ENCODE measurements at places on chromosomes 12 and 14.

DNA sequence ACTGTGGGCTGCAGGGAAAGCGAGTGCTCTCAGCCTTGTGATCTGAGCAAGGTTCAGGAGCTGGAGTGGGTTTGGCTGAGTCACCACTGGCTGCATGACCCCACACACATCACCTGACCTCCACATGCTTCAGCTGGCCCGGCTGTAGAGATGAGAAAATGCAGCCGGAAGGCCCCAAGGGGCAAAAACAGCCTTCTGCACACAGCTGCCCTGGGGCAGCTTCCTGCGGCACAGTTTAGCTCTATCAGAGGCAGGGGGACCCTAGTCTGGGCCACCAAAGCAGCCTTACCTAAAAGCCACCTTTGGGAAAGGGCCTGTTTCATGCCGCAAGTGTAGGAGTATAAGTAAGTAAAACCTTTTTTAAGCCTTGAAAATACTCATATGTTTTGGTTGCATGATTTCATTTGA, 123.3 kb downstream of the SSPN start:
- DNase-seq = no peak

DNA sequence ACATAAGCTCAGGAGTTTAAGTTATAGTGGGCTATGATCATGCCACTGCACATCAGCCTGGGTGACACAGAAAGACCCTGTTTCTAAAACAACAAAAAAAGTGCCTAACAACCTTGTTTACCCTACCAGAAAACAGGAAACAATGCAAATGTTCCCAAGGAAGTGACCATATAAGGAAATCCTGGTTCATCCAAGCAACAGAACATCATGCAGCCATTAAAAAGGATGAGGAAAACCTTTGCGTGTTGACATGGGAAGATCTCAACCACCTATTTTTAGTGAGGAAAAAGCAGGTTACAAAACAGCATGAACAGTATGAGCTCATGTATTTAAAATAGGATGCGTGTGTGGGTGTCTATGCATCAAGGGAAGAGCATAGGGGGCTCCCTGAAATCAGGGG, 13.7 kb downstream of the HRK start:
- no peak for DNase-seq

GRCh38 chr12:67989184-67989920, at the start of gene IFNG-AS1:
IFNG-AS1 (plus strand) TSS chr12:67989447.
- no peak for DNase-seq

DNA sequence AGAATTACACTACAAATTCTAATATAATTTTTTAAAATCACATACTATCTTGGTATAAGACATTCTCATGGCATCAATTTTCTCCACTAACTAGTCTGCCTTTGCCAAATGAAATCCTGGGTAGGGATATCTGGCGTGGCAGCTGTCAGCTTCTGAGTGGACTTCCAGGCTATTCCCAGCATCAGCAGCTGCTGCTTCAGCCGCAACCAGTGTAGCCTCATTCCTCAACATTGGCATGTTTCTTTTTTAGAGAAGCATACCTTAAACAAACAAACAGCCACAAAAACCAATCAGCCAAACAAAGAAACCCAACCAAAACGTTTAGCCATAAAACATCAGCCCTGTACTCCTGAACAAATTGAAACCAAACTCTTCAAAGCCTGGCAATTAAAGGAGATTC, 235.8 kb downstream of the SSPN start:
- DNase-seq = no peak

GRCh38 chr12:113838896-113839295, 127.2 kb downstream of the RBM19 start:
- no peak for DNase-seq

- no peak for DNase-seq
Observed at GRCh38 chr12:97767347-97767746, 304.7 kb downstream of the RMST start.

- no peak for DNase-seq
Observed at GRCh38 chr12:120266180-120266870, 795 bp upstream of the PXN start.

DNA sequence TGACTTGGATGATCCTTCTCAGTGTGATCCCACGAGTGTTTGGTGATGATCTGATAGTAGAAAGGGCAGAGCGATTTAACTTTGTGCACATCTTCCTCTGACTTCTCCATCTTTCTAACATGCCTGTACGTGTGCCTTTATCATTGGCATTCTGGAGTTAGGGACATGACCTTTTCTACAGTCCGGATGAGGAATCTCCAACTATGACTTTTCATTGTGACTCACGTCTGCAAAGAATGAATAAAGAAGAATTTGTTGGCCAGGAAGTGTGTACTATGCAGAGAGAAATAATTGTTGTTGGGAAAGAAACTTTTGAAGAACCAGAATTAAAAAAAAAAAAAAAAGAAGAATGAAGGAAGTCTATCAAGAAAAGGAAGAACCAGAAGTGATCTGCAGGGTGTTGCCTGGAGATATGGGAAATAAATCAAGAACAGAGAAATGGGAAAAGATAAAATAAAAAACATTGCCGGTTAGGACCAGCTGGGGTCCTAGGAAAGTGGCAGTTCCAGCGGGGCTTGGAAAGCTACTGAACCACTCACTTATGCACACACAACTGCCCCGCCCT, 25.3 kb downstream of the PPFIBP1 start:
- DNase-seq = no peak

DNA sequence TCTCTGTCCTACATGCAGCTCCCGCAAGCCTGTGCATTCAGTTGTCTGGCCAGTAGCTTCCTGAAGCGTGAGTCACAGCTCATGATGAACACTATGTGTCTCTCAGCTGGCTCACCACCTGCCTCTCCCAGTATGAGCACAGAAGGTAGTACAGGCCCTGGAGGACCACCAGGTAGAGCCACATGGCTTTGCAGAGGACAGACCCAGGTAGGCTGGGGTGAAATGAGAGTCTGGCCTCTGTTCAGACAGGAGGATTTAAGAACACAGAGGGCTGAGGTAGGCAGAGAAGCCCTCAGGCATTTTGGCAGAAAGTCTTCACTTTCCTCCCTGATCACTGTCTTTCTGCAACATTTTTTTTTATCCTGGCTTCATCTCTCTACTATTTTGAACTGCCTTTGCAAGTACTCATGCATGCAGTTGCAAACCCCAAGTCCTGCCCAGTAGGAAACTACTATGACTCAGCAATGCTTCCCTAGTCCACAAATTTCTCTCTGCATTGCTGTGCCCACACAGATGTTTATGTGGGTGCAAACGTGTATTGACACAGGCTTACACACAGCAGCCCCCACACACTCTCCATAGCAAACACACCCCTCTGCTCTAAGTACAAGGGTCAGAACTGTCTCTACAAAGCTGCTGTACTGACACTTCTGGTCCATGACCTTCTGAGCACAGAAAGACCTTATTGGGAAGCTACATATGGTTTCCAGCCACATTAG, 7.2 kb upstream of the SDR9C7 start:
- DNase-seq = no peak

- DNase-seq = no peak
Observed at GRCh38 chr12:4118017-4118510, 155.5 kb upstream of the CCND2 start.

DNA sequence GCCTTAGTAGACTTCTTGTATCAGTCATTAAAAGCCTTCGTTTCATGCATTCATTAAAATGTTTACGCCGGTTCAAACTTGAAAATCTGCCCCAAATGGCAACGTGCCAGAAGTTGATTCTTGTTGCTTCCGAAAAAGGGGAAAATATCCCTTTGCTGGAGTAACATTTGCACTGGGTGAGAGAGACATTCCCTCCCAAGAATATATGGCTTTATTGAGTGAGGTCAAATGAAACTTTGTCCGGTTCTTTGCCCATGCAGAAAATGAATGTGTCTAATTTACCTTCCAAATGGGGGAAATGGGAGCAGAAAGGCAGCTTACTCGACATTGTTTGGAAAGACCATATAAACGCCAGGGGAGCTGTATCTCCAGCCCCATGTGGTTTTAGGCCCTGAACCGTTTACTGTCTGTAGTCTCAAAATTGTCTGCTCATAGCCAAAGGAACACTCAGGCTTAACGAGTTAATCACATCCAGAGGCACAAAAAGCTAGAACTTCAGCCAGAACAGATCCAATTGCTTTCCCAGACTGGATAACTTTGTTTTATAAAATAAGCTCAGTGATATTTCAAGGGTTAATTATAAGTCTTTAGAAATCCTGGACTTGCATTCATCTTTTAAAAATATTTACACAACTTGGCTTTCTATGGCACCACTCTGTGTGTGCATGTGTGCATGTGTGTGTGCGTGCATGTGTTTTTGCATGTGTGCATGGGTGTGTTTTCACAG, 2.9 kb upstream of the EMP1 start:
- DNase-seq = no peak

DNA sequence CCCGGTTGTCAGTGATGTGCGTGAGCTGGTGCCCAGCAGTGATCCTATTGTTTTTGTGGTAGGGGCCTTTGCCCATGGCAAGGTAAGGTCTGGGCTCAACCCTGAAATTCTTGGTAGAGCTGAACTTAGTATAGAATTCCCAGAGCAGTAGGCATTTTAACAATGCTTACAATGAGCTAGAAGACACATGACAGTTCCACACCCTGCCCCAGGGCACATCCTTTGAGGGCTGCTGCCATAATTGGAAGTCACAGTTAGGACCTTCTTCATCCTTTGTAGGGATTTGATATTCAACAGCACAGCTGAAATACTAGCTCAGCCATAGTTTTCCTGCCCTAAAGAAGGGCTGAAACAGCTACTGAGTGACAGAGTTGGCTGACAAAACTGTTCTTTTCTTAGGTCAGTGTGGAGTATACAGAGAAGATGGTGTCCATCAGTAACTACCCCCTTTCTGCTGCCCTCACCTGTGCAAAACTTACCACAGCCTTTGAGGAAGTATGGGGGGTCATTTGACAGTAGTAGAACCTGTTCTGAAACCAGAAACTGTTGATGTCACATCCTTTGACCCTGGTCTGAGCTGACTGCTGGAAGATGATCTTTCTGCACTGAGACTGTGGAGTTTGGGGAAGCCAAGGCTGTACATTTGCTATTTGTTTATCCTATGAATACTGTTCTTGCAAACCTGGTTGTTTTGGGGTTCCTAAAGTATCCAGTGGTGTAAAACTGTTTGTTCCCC, 4.8 kb downstream of the EMG1 start:
- DNase-seq = no peak

DNA sequence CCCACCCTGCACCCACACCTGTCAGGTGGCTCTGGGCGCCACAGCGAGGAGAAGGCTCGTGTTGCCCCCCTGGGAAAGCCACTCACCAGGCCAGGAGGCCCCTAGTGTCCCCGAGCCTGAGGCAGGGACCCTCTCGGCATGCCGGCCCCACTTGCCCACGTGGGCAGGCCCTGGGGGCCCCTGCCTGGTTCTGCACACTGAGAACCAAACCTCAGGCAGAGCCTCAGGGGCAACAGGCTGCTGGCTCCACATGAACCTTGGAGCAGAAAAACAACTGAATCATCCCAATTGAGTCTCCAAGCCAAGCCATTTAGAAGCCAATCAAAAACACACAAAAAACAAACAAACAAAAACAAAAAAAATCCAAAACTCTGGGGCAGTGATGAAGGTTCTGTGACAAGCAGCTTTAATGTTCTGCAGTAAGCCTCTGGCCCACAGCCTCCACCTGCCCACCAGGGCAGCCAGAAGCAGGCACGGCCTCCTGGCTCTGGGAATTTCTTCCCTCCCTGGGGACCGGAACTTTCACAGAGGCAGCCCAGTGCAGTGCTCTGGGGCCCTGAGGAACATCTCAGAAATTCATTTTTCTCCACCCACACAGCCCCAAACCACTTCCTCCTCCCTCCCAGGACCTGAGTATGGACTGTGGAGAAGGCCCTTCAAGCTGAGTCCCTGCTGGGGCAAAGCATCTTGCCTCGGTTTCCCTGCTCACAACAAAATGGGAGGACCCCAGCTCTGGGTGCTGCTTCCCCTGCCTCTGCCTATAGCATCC, 90.2 kb downstream of the CHGA start:
- no peak for DNase-seq

- peak; percentile 94 for DNase-seq
Observed at GRCh38 chr12:112108202-112109079, at the start of gene NAA25. NAA25 (minus strand) TSS chr12:112108783; CDS start chr12:112108773, 10 bp downstream.

DNA sequence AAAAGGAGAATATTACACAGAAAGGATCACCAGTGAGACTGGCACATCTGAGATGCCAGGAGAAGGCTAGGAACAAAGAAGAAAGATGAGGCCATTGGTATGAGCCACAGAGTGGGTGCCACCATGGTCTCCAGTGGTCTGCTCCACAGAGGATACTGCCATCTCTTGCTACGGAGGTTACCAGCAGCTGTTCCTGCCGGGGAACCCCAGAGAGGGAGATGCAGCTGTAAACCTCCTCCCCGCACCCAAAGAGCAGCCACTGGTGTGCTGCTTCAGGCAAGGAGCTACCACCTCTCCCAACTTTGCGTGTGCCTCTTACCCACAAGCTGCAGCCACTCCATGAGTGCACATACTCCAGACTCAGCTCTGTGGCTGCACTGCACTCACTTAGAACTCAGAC, 201.5 kb upstream of the RTL1 start:
- no peak for DNase-seq

GRCh38 chr12:29739279-29739991, 44.3 kb downstream of the TMTC1 start:
- no peak for DNase-seq

DNA sequence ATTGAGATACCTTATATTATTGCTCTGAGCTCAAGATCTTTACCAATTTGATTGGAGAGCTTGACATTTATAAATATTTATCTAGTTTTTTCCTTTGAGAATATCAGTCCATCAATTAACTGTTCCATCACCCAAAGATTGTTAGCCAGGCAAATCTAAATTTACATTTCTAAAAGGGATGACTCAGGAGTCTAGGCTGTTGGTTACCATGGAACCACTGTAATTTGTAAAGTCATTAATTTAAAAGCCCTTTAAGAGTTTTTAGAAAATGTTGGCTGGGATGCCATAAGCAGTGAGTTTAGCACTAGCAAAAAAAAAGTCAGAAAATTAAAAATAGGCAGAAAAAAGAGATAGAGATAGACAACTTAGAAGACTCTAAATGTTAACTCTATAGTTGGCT, 19.5 kb upstream of the SERPINA1 start:
- no peak for DNase-seq

DNA sequence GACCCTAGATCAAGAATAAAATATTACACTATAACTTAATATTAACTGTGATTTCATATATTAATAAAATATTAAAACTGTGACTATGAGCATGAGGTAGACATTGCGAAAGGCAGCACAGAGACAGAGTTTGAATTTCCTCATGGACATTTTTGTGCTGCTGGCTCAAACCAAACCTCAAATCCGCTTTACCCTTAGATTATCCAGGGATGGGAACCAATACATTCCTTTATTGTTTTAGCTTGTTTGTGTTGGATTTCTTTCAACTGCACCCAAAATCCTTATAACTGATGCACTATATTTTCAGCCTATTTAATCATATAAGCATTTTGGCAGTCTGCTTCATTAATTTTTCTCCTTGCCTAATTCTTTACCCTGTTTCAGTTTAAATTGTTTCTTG, 436.7 kb downstream of the ATP23 start:
- DNase-seq = no peak

DNA sequence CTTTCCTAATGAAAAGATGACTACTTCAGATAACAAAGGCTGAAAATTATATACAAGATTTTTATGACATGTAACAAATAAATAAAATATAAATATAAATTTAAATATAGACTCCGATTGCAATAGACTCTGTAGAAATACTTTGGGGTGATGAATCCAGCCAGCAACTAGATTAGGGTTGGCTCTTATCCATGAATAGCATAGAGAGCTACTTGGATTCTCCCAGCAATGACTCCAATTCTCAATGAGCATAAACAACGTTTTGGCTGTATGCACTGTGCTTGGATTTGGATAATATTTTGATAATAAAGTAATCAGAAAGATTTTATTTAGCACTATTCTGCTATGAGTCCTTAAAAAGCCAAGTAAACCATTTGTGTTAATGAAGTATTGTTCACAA, 58.0 kb upstream of the LRFN5 start:
- DNase-seq = no peak

GRCh38 chr12:28130625-28131598, 59.3 kb upstream of the CCDC91 start:
- no peak for DNase-seq
